H9 (cell line): ENCODE measurements at places on chromosomes 3 and 15.

DNA sequence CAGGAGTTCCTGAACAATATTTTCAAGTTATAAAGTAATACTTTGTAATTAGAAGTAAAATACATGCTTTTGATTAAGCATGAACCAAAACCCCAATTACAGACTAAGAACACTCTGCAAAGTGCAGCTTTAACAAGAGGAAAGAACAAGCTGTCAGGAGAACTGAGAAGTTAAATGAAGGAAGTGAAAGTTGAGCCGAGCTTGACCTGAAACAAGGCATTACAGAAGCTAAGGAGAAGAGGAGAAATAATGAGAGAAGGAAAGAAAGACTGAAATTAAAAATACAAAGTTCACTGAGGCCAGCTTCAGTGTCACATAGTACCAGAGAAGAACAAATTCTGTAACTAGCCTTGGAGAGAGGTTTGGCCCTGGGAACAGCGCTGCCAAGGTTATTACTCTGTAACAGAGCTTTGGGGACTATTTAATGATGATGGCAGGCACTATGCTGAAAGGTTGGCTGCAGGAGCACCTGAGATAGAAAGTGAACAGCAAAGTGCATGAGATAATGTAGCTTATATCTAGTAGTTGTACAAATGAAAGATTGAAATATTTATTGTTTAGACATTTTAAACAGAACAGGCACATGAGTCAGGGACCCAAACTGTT lies 241.9 kb upstream of the PEX5L start:
- DNase-seq: no peak

GRCh38 chr3:153848702-153849101 lies 272.5 kb upstream of the ARHGEF26 start:
- DNase-seq: no peak

DNA sequence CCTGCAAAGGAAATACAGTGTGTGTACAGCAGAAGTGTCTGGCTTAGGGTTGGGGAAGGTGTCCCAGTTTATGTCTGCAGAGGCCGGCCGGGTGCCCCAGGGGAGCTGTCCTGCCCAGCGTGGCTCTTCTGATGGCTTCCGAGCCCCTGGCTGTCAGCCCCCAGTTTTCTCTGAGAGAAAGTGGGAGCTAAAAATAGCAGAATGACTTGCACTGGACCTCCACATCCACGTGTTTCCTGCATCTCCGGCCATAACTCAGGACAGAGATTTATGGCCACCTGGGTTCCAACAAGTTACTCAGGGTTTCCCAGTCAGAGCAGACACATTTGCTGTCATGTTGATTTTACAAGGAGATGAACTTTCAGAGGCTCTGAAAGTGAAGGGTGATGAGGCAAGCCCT lies 192.0 kb downstream of the ATP10A start:
- no peak for DNase-seq

GRCh38 chr3:119084371-119085069 lies 49.9 kb upstream of the IGSF11 start:
- no peak for DNase-seq

DNA sequence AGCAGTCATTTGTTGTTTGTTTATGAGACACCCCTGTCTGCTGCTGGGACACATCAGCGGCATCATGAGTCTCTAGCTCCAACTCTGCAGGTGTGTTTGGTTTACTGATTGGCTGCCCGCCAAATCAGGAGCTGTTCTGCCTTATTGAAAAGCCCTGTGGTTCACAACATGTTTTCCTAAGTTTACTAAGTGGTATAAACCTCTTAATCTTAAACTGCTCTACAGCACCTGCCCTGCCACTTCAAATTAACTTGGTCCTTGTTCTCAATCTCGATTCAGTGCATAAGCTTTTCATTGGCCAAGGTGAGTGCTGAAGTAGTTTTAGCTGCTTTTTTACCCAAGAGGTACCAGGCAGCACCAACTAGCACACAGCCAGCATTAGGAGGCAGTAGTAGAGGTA lies 77.8 kb upstream of the WDR72 start:
- DNase-seq: no peak

- no peak for DNase-seq
Measured at GRCh38 chr15:65962187-65962586, 92.9 kb downstream of the RAB11A start.
